ENCODE measurements at places on chromosomes 16 and 17.

DNA sequence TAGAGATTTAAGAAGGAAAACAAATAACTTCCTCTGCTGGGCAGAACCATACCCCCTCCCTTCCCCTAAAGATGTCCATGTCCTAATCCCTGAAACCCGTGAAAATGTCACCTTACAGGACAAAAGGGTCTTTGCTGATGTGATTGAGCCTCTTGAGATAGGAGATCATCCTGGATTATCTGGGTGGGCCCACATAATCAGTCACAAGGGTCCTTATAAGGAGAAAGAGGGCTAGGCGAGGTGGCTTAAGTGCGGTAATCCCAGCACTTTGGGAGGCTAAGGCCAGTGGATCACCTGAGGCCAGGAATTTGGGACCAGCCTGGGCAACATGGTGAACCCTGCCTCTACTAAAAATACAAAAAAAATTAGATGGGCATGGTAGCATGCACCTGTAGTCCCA lies 12.0 kb upstream of the SLC39A11 start:
- DNase-seq: no peak

DNA sequence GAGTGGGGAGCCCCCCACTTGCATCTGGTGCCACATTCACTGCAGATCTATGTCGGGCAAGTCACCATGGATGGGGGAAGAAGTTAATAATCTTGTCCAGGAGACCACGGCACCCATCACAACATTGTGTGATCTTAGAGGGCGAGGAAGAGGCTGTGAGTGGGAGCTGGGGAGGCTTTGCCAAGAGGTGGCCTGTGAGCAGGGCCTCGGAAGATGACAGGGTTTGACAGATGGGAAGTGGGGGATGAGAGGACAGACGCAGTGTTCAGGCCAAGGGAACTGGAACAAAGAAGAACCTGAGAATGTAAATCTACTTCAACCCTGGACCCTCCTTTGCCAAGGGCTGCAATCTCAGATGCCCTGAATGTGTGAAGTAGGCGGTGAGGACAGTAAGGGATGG lies 12.4 kb downstream of the ACE start:
- no peak for DNase-seq

GRCh38 chr16:82345318-82345717 lies 175.3 kb upstream of the MPHOSPH6 start:
- no peak for DNase-seq

GRCh38 chr16:49833085-49833484 lies 22.8 kb downstream of the ZNF423 start:
- no peak for DNase-seq

- no peak for DNase-seq
Observed at GRCh38 chr16:17776888-17777287, 306.1 kb upstream of the XYLT1 start.

DNA sequence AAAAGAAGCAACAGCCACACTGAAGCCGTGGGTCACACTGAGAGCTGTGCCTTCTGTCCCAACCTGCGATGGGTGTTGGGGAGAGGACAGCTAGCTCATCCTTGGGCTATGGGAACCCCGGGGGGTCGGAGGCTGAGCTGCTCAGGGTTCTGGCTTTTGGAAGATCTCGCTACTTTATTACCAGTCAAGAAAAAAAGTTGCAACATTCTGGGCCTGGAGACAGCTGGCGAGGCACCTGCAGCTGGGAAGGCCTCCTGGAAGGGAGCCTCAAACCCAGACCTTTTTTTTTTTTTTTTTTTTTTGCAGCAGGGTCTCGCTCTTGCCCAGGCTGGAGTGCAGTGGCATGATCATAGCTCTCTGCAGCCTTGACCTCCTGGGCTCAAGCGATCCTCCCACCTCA lies 24.9 kb downstream of the TPSD1 start:
- DNase-seq: no peak

- DNase-seq: no peak
Observed at GRCh38 chr16:64416216-64417005, 705.5 kb downstream of the CDH11 start.

DNA sequence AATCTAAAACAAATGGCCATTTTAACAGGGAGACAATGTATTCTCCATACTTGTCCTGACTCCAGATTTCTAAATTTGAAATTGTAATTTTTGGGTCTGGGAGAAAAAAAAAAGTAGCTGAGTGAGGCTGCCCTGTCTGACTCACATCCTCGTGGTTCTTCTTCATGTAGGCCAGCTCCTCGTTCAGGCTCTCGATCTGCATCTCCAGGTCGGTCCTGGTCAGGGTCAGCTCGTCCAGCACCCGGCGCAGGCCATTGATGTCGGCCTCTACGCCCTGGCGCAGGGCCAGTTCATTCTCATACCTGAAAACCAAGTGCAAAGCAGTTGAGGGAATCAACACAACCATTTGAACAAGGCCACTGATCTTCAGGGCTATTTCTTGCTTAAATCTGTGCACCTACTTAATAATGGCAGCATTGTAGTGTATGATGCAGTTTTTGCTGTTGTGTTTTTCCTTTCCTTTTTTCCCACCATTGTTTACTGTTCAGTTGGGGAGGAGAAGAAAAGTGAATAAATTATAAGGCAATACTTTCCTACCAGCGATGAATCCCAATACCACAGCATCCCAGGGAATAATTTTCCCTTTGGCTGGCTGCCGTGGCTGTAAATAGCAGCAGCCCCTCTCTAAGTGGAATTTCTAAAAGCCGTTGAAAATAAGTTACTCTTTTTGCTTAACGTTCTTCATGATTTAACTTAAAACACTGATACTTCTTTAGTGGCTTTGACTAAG lies 2.2 kb downstream of the KRT12 start:
- no peak for DNase-seq

DNA sequence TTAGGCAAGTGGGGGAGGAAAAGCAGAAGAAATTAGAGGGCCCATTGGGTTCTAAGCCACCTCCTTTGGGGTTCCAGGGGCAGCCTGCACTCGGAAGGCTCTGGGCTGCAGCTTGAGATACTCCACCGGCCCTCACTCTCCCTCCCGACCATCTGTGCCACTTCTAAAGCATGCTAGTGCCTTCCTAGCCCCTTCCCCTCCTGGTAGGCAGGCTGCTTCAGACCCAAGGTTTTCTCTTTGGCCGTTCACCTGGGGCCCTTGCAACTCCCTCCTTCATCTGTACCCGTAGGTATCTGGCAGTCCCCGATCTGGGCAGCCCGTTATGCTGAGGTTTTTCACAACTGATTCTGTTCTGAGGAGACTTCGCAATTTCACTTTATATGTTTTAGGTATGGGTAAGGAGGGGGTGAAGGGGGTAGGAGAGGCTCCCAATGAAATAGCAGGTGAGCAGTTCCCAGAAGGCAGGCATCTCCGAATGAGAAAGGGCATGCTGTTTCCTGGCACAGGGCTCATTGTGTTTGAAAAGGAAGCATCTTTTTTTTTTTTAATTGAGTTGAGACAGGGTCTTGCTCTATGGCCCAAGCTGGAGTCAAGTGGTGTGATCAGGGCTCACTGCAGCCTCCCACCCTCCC lies 98.7 kb downstream of the RAB11FIP4 start:
- DNase-seq: no peak

DNA sequence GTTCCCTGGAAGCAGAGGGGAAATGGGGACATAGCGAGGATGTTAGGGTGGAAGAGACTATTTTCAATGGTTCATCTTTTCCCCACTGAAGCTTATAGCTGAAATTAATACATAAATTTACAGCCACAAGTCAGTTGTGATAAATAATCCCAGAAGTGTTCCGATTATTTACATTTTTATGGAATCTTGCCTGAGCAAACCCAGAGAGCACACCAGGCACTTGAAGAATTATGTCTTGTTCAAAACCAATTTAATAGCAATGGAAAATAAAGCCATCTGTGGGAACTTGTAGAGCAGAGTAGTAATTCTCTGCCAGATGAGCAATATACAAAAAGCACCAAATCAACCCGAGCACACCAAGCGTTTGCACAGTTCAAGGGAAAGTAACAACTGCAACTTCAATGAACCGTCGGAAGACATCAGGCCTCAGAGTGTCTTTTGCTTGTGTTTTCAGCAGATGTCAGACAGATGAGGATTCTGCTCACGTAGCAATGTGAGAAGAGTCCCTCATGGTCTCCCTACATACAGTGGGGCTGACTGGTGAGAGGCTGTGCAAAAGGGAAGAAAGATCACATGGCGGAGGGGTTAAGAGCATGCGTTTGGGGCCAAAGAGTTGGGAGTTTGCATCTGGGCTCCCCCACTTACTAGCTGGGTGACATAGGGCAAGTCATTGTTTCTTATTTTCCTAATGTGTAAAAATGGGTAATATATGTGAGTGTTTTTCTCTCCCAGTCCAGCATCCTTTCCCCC lies 148.7 kb upstream of the HS3ST2 start:
- no peak for DNase-seq

DNA sequence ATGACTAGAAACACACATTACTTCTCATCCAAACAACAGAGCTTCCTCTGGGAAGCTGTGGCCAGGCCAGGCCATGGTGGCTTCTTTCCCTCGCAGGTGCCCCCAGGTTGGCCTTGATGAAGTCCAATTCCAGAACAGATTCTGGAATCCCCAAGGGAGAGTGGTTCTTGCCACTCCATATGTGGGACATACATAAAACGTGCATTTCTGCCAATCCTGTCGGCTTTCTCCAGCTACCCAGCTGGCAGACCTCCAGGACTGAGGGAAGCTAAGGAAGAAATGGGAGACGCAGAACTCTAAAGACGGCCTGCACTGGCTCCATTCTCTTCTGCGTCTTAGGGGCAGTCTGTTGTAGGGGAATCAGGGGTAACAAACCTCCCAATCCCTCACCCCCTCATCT lies 219.2 kb upstream of the CDH5 start:
- no peak for DNase-seq

DNA sequence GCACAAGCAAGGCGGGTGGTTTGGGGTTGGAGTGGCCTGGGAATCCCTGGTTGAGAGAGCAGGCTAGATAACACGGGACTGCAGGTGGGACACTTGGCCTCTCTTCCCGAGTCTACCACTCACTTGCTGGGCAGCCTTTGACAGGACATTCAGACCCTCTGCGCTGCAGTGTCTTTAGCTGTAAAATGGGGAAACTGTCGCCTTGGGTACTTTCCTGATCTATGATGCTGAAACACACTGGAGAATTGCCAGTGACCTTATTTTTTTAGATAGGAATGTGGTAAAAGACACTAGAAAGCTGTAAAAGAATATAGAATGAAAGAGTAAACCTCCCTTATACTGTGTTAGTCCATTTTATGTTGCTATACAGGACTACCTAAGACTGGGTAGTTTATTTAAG lies 30.5 kb downstream of the KSR1 start:
- DNase-seq: no peak

DNA sequence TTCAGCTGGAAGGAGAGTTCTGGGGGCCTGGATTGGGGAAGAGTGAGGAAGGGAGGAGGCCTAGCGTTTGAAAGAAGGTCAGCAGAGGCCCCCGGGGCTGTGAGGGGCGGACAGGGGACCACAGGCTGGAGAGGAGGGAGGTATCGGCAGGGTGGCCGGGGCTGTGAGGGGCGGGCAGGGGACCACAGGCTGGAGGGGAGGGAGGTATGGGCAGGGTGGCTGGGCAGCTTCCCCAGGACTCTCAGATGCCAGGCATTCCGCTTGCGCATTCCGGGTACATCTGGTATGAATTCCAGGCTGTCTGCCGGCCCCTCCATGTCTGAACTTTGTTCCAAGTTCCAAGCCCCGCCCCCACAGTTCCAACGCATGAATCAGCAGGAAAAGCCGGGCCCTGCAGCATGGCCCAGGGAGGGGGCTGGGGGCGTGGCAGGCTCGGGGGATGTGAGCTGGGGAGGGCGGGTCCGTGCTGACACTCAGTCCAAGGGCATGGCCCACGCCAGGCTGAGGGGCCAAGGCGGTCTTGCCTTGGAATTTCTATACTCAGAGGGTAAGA lies 4.3 kb upstream of the TLCD2 start:
- no peak for DNase-seq

- DNase-seq: no peak
Observed at GRCh38 chr16:71933913-71934695, 38.8 kb downstream of the IST1 start.

DNA sequence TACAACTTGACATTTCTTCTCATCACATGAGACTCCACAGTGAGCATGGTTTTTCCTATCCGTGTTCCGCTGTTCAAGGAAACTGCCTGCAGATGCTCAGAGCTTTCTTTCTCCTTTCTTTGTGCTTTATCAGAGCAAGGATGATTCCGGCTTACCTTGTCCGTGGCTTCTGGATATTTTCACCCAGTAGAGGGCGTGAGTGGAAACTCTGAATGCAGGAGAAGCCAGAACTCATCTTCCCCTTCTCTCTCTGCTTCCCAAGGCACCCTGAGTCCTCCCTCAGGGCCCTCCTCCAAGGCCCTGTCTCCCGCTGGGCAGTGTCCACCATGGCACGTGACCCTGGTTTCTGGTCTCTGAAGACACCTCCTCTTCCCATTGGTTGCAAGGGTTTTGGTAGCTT lies 721.1 kb upstream of the RBFOX1 start:
- DNase-seq: no peak

DNA sequence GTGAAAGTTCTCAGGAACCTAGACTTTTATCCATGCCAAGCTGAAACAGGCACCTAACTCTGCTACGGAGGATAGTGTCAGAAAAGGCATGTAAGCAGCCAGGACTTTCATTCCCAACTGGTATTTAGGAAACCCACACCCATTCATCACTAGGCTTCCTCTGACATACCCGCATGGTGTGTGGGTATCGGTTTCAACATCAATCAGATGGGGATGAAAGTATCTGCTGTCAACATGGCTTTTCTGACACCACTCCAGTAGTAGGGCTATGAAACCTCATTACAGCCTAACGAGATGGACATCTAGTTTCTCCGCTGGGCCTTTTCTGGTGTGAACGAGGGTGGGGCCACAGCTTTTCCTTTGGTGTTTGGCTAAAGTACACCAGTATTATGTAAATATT lies 1178.3 kb downstream of the CDH11 start:
- DNase-seq: no peak

DNA sequence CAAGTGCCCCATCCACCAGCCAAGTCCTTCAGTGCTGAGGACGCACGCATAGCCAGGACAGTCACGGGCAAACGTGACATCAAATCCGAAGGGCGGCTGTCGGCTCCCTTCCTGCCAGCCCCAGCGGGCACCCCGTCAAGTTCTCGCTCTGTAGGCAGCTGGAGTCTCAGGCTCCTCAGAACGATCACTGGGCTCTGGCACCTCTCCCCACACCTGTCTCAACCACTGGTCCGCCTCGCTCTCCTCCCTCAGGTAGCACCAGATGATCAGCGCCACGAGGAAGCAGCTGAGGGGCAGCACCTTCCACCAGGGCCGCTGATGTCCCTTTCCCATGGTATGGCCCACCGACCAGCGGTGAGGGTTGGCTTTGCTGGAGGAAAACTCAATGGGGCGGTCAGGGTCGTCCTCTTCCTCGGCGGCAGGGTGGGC lies 422 bp downstream of the UQCC4 start:
- no peak for DNase-seq

GRCh38 chr16:53053967-53054669 lies 673 bp upstream of the CHD9 start:
- DNase-seq: no peak

DNA sequence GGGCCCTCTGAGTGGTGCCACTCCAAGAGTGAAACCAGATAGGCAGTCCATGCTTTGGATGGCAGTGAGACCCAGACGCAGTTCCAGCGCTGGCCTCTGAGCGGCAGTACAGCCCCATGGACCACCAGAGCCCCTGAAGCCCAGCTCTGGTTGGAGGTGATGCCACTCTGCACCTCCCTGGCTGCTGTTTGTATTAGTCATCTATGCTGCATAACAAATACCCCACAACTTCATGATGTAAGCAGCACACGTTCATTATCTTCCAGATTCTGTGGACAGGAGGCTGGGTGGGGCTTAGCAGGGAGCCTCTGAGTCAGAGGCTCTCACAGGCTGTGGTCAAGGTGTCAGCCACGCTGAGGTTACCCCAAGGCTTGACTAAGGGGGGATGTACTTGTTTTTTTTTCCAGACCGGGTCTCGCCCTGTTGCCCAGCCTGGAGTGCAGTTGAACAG lies 5.1 kb upstream of the NME4 start:
- DNase-seq: peak; percentile 23
